ENCODE measurements at places on chromosomes 3 and 15.

GRCh38 chr15:79230766-79231165 lies 51.8 kb upstream of the ANKRD34C start:
- no peak for DNase-seq

DNA sequence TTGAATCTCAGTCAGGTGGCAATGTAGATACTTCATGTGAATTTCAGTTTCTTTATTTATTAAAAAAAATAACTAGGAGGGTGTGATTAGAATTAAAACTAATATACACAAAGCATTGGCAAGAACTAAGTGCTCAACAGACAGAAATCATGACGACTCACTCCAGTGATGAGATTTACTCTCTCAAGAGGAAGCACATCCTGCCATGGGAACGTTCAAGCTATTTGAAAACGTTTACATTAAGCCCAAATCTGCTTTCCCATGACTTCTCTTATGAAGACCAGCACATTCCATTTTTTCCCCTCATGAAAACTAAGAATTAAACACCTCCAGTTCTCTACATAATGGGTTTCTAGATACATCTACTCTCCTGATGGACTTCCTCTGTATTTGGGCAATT lies 8.5 kb downstream of the WDR53 start:
- DNase-seq: no peak

DNA sequence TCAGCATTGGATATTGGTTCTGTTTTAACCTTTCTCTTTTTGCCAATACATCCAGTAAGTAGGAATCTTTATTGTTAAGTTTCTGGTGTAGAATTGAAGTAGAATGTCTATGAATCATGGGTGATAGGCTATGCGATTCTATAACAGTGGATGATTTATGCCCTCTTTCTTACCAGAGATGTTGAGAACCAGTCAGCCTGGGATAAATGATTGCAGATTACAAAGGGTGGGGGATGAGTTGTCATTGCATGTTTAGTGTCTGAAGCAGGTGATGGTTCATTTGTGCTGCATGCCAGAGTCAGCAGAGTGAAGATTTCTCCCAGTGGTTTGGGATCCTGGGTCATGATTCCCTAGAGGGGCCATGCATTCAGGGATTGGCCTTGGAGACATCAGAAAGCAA lies 14.3 kb downstream of the RETNLB start:
- no peak for DNase-seq

DNA sequence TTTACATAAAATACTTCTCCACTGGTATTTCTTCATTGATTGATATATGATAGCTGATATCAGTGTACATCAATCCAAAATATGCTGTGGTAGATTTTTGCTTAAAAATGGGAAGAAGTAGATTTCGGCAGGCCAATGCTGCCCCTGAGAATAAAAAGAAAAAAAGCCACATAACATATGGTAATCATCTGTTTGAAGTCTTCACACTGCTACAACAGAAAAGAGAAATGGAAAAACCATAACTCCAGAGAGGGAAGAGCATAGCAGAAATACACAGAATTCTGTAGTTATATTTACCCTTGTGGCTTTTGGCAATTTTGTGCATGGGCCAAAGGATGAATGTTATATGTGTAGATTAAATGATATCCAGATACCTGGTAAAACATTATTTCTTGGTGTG lies 143.1 kb upstream of the KCNMB2 start:
- no peak for DNase-seq

- DNase-seq: no peak
These were observed 10.6 kb downstream of the FAM107A start for GRCh38 chr3:58566398-58567250.

- DNase-seq: no peak
These were observed 420.9 kb upstream of the NECTIN3 start for GRCh38 chr3:110650741-110651140.

DNA sequence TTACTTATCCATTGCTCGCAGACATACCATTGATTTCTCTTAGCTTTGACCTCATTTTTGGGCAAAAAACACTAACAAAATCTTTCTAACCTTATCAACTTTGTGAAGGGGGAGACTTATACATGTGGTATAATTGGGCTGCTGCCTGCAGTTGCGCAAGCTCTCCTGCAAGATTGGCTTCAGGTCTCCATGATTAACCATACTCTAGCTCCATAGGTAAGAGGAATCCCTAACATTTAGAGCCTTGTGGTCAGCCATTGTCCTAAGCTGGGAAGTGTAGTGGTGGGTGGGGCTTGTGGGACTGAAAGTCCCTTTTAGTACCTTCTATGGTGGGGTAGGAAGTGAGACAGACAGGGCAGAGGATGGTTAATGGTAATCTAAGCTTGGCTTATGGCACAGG lies 179.6 kb upstream of the THRB start:
- DNase-seq: no peak

DNA sequence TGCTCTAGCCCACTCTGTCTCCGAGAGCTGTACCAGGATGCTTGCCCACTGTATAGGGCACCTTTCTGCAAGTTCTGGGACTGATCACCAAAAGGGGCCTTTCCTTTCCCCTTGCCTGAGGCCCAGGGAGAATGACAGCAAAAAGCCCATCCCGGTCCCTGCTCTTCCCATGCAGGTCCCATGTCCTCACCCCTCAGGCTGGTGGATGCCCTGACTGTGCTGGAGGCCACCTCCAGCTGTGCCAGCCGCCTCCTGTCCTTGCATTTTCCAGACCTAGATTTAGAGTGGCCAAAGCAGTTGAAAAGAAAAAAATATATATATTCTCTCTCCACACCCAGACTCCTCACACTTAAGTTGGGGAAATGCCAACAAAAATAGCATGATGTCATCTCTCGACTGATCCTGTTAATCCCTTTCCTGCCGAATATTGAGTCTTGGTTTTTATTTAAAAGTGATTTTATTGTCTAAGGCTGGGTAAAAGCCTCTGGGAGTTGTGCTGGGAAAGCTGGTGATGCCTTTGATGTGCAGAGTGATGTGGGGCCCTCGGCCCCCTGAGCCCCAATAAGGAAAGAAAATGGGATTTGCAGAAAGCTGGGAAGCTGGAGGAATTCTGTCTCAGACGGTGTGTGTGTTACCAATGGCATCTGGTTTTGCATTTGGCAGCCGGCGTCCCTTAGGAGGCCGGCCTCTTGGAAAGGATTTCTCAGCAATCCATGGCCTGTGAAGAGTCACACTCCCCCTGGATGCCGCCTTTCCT lies 29.3 kb upstream of the TPM1 start:
- DNase-seq: no peak

Data from left renal pelvis (tissue), 4 donors.